Fibroblast of lung (primary cell): ENCODE measurements at places on chromosomes 2 and 18. TPM values are rescaled to one million over a fixed set of nuclear protein-coding genes. Genes with fewer than 3 reads are reported as not detected.

- DNase-seq, result no peak
Measured at GRCh38 chr2:479031-479430, 191.1 kb upstream of the ALKAL2 start.

The RGPD4 gene
- total RNA-seq, result under 0.01 TPM in 1 of 2 replicates, not detected in the other

GRCh38 chr18:75158465-75159237 lies 50.3 kb downstream of the PTGR3 start:
- no peak for DNase-seq

The QPCT gene
- 3.9 and 8.4 TPM in 2 replicates for total RNA-seq

- DNase-seq, result no peak
Measured at GRCh38 chr2:240803191-240803590, 16.8 kb downstream of the KIF1A start.

GRCh38 chr2:223585666-223586065 lies 16.5 kb downstream of the SCG2 start:
- DNase-seq, result peak; percentile 70

The CAPN14 gene
- under 0.01 and 0.17 TPM in 2 replicates for total RNA-seq

DNA sequence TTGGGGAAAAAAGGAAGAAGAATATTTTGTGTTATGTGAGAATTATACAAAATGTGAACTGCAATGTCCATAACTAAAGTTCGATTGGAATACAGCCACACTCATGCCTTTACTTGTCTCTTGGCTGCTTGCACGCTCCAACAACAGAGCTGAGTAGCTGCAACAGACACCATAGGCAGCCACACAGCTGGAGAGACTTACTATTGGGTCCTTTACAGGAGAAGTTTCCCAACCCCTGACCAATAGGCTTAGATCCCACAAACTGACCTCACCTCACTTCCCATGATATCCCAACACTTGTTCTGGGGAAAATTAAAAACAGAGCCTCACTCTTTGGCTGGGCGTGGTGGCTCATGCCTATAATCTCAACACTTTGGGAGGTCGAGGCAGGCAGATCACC lies 213.8 kb downstream of the SH3BP4 start:
- DNase-seq, result peak; percentile 2

The TWIST2 gene
- 36.0 and 118 TPM in 2 replicates for total RNA-seq

GRCh38 chr2:61887717-61888266 lies 664 bp downstream of the CCT4 start:
- DNase-seq, result peak; percentile 50
